ENCODE measurements at places on chromosomes 3 and 15.

DNA sequence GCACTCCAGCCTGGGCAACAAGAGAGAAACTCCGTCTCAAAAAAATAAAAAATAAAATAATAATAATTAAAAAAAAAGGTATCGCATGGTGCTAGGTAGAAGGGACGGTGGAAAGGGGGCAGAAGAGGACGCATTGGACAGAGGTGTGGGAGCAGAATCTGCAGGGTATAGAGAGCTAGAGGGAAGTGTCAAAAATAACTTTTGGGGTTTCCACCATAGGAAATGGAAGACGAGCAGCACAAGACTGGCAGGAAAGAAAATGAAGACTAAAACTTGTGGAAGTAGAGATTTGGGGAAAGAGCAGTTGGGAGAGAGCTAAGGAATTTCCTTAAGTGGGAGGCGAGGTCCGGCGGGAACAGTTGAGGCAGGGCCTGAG lies 585 bp upstream of the MKRN2 start:
- no peak for DNase-seq

GRCh38 chr15:29789871-29790270 lies 32.4 kb downstream of the TJP1 start:
- no peak for DNase-seq

DNA sequence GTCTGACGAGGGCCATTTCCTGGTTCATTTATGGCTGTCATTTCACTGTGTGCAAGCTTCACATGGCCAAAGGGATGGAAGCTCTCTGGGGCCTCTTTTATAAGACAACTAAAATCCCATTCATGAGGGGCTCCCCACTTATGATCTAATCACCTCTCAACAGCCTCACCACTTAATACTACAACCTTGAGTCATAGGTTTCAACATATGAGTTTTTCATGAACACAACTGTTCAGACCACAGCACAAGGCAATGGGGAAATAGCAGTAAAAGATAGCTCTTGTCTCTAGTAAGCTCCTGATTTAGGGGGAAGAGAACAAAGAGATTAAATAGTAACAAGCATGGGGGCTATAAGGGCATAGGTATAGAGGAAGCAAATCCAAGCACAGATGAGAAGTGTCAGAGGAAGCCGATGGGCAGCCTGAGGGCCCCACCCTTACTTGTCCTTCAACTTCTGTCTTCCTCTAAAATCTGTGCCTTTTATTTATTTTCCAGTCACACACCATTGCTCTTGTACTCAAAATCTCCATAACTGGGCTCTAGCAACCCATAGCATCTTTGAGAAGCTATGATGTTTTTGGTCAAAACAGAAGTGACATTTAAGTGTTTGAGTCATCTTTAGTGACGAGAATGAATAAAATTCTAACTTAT lies 329.1 kb downstream of the UNC13C start:
- no peak for DNase-seq

DNA sequence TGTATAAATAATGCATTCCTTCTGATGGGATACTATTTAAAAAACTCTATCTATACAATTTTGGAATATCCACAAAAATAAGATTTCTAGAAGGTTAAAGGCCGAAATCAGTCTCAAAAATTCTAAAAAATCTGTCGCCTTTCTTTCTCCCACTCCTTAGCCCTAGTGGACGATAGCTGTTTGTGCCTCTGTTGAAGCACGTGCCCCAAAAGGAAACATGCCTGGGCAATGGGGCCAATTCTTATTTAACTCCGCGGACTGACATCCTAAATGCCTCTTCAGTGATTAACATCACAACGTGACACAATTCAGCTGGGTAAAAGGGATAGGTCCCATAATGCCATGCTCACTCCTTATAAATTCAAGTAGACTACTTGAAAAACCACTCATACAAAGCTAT lies 65.1 kb downstream of the GAP43 start:
- no peak for DNase-seq

- no peak for DNase-seq
These were observed 25.4 kb downstream of the ALDH1A2 start for GRCh38 chr15:58040150-58040549.

DNA sequence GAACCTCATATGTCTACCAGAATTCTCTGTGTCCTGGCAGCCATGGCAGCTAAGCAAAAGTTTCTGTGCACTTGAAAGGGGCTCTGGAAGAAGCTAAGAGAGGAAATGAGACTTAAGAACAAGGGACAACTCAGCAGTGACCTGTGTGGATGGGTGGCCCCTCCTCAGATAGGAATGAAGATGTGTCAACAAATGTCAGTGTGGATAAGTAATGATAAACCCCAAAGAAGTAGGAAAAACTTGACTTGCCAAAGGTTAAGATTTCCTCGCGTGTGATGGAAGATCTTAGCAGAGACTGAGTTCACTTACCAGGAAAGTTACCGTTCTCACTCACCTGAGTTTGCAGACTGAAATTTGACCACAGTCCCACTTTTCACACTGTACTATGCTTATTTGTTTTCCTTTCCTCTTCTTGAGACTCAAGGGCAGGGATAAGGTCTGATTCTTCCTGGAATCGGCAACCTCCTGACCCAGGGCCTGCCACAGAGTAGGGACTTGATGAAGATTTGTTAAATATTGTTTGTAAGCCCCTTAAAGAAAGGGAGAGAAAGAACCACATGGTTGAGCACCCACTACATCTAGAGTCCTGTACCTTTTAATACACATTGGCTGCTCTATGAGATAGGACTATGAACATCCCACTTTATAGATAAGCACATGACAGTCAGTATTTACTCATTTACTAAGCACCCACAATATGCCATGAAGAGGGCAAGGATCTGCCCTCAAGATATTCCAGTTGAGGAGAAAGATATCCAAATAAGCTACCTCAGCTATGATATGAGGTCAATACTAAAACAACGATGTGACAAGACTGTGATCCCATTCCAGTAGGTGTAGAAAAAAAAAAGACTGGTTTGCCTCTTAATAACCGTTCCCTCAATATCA lies 7.3 kb upstream of the HRH1 start:
- DNase-seq, result no peak

GRCh38 chr3:13348661-13349396 lies 71.3 kb downstream of the NUP210 start:
- DNase-seq, result no peak

GRCh38 chr15:45777781-45778180 lies 143.0 kb downstream of the SQOR start:
- no peak for DNase-seq

GRCh38 chr15:60960517-60960916 lies 268.6 kb downstream of the RORA start:
- no peak for DNase-seq

- no peak for DNase-seq
These were observed 100.0 kb downstream of the ZMAT3 start for GRCh38 chr3:178971614-178972013.

- no peak for DNase-seq
These were observed 709.4 kb upstream of the NR2F2 start for GRCh38 chr15:95620934-95621579.

DNA sequence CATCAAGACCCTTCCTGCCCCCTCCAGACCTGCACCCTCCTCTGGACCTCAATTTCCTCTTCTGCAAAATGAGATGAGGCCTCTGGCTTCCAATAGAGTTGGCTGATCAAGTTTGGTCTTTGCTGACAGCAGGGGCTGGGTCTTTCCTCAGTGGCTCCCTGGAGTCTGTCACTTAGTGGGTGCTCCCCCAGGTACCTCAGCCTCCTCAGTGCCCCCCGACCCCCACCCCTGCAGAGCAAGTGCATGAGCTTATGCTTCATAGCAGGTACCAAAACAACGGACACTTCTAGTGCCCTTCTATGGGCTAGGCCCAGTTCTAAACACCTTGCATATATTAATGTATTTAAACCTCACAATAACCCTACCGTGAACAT lies 6.9 kb upstream of the PLXND1 start:
- no peak for DNase-seq

GRCh38 chr15:97383516-97383915 lies 577.0 kb upstream of the ARRDC4 start:
- DNase-seq, result no peak

- DNase-seq, result no peak
These were observed 41.3 kb upstream of the GCNT3 start for GRCh38 chr15:59570315-59570714.

DNA sequence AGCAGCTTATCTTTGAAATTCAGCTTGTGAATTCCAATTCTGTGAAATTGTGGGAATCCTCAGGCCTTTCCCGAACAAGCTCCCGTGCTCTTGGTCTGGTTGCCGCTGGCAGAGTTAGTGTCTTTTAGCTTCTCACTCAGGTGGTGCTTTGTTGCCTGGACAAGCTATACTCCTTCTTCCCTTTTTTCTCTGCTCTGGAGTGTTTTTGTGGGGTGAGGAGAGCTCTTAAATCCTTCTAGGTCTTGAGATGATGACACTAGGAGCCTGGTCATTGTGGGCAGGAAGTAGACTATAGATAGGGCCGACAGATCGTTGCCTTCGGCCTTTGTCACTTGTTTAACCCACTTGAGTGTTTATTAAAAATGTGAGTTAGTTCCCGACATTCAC lies 93.8 kb downstream of the SLCO3A1 start:
- DNase-seq, result no peak

GRCh38 chr15:69320977-69321554 lies 22.4 kb downstream of the PAQR5 start:
- DNase-seq, result no peak

DNA sequence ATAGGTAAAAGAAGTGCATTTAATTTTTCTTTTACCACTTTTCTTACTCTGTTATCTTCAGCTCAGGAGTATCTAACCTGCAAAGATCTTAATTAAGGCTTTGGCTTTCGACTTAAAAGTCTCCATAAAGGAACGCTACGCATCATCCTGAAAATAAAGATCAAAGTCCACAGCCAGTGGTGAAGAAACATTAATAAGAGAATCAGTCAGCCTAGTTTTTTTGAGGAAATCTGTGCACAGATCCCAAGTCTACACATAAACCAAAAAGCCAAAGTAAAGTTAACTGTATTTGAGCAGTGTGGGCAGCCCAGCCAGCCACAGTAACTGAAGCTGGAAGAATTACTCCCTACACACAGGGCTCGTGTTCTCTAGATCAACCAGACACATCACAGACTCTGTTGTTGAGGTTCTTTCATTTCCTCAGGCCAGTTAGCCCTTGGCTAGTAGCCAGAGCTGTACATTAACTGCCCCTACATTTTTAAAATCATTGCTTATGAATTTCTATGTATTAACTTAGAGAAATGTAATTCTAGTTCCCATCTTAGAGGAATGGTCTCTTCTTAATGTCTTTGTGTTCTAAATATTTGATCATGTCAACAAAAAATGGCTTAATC lies 6.9 kb downstream of the LRRC2 start:
- no peak for DNase-seq

DNA sequence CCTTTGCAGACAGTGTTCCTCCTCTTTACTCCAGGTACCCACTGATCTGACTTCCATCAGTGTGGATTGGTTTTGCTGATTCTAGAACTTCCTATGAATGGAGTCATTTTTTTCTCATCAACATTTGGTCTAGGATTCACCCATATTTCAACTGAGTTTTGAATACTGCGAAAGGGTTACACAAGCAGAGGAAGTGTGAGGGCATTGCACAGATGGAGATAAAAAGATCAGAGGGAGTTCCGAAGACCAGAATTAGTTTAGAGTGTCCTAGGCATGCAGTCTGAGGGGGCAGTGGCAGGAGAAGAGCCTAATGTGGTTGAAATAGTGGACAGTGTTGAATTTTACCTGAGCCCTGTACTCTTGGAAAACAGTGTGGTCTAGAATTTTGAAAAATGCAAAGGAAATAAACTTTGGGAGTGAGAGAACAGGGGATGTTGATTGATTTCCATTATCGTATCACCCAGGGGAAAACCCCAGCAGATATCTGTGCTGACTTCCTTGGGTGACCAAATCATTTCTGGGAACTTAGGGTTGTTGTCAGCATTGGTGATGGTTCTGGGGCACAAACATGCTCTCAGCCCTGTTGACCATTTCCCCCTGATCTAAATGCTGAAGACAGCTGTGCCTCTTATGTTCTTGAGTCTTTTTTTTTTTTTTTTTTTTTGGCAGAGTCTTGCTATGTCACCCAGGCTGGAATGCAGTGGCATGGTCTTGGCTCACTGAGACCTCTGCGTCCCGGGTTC lies 327.4 kb upstream of the LRRFIP2 start:
- DNase-seq, result no peak

- no peak for DNase-seq
These were observed 161.8 kb downstream of the EPHB1 start for GRCh38 chr3:134956844-134957243.

DNA sequence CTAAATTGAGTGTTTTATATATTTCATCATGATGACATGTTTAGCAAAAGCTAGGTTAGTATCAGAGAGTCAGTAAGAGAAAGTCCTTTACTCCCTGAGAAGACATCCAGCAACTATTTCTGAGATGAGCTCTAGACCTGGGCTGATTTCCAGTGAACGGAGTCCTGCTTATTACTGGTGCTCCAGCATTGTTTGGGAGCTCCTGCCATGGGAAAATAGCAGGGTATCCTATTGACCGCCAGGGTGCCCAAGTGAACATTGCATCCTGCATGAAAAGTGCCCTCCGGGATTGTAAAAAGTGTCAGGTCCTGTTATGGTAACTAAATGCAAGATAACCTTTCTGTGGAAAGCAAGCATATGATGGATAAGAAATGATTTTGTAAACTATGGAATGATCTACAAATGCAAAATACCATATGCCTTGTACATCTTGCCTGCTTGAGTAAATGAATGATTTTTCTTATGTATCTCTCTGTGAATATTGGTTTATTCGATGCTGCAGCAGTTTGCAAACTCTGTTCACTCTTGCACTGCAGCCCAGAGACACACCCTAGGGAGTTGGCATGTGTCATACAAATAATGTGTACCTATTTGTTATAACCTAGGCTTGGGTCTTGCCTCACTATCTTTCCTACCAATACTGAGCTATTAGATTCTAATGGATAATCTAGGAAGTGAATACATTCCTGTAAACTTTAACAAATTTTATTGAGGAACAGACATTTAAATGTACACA lies 96.7 kb downstream of the IL5RA start:
- no peak for DNase-seq

GRCh38 chr3:48595526-48596121 lies 495 bp upstream of the COL7A1 start:
- DNase-seq, result no peak
